ENCODE measurements at places on chromosomes 2 and 18. TPM values are rescaled to one million over a fixed set of nuclear protein-coding genes. Genes with fewer than 3 reads are reported as not detected.

DNA sequence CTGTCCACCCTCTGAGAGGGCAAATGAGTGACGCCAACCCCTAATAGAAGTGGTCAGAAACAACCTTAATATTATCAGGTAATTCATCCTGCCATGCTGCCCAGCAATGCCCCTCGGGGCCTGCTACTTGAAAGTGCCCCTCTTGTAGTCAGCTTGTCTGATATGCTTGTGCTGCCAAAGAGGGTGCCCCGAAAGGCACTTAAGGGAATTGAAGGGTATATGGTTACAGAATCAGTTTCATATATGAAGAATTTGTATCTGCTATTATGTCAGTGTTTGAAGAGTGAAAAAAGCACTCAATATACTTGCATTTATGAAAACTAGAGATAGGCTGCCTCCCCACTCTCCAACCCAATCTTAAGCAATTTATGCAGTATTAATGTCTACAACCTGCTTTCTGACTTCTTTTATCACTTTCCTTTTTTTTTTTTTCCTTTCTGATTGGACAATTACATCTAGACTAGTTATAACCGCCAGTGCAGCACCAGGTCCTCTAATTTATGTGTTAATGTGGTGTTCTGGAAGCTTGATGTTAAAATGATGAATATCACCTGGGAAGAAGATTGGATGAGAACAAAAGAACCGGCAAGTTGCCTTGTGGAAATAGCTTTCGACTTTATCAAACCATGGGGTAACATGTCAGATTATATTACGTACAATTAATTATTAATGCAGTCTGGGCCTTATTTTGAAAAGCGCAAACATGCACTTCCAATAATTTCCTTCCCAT, 646.9 kb upstream of the ACVR2A start:
- H3K27ac ChIP-seq: no peak overlapping the region
- no peaks in the 10 kb centered on the region for H3K4me1 ChIP-seq
- H3K36me3 ChIP-seq: no peaks in the 10 kb centered on the region
- no peak overlapping the region for H3K4me3 ChIP-seq
- no peak for DNase-seq

DNA sequence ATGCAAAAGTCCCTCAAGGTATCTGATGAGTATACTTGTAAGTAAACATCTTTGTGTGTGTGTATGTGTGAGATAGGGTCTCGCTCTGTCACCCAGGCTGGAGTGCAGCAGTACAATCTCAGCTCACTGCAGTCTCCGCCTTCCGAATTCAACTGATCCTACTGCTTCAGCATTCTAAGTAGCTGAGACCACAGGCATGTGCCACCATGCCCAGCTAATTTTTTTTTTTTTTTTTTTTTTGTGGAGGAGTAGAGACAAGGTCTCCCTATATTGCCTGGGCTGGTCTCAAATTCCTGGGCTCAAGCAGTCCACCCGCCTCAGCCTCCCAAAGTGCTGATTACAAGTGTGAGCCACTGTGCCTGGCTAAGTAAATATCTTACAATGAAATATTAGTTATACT, 23.2 kb downstream of the ADAM17 start:
- no peaks in the 10 kb centered on the region for H3K27me3 ChIP-seq
- H3K4me3 ChIP-seq: no peak overlapping the region
- H3K4me1 ChIP-seq: no peaks in the 10 kb centered on the region
- no peak overlapping the region for H3K27ac ChIP-seq
- H3K36me3 ChIP-seq: peaks cover 11% of the 10 kb centered on the region
- no peak for DNase-seq

GRCh38 chr2:54867457-54867856, 144.0 kb downstream of the EML6 start:
- H3K4me3 ChIP-seq: no peak overlapping the region
- no peaks in the 10 kb centered on the region for H3K27me3 ChIP-seq
- H3K27ac ChIP-seq: no peak overlapping the region
- no peak for DNase-seq
- H3K36me3 ChIP-seq: no peaks in the 10 kb centered on the region

DNA sequence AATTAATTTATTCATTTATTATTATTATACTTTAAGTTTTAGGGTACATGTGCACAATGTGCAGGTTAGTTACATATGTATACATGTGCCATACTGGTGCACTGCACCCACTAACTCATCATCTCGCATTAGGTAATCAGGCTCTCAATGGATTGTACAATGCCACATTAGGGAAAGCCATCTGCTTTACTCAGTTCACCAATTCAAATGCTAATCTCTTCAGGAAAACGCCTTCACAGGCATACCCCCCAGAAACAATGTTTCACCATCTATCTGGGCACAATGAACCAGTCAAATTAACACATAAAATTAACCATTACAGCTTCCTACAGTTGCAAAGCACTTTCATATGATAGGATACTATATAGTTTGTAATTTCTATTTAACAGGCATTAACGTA, 84.8 kb upstream of the DNAJC10 start:
- H3K4me3 ChIP-seq: no peak overlapping the region
- no peak overlapping the region for H3K27ac ChIP-seq

- H3K27ac ChIP-seq: no peak overlapping the region
- H3K4me3 ChIP-seq: no peak overlapping the region
- no peaks in the 10 kb centered on the region for H3K27me3 ChIP-seq
- peaks cover 8% of the 10 kb centered on the region for H3K4me1 ChIP-seq
- no peak for DNase-seq
- no peaks in the 10 kb centered on the region for H3K36me3 ChIP-seq
Observed at GRCh38 chr2:12605936-12606335, 110.8 kb upstream of the TRIB2 start.

- H3K27ac ChIP-seq: no peak overlapping the region
- no peak for DNase-seq
- H3K4me1 ChIP-seq: peaks cover 4% of the 10 kb centered on the region
- H3K4me3 ChIP-seq: no peak overlapping the region
- no peaks in the 10 kb centered on the region for H3K27me3 ChIP-seq
Observed at GRCh38 chr2:130795431-130795830, 40.1 kb downstream of the AMER3 start.

DNA sequence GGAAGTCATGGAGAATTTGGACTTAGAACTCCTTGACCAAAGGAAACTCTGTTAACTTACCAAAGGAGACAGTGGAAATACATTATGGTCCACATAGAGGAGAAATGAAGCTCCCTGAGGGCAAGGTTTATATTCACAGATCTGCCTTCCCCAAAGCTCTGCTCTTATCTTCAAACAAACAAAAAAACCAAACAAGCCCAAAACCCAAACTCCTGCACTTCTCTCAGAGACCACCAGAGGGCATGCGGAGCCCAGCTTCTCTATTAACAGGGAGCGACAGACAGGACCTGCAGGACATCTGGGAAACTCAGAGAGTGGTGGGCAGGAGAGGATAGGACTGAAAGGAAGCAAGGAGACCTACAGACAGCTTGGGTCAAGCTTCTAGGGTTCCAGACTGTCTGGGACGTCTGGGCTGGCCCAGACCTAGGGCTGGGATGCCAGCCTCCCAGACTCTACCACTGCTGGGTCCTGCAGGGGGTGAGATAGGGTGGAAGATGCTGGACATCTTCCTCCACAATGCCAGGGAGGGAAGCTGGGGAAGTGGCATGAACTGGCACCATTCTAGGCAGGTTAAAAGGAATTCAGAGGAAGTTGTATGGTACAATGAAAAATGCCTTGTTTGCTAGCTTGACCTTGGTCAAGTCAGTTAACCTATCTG, 4.0 kb upstream of the WNT10A start:
- no peaks in the 10 kb centered on the region for H3K36me3 ChIP-seq
- no peak overlapping the region for H3K27ac ChIP-seq
- DNase-seq: peak; percentile 52
- H3K4me3 ChIP-seq: no peak overlapping the region
- peaks cover 45% of the 10 kb centered on the region for H3K4me1 ChIP-seq

DNA sequence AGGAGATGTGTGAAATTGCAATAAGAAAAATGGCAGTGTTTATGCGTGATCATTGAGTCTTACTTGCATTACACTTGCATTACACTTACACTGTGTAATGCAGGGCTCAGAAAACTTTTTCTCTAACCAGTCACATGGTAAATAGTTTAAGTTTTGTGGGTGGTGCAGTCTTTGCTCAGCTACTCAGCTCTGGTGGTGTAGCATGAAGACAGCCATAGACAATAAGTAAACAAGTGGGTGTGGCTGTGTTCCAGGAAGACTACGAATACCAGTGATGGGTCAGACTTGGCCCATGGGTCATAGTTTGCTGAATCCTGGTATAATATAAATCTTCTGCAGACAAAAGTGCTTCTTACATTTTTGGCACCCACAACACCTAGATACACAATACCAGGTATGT, 115.6 kb upstream of the CYP1B1 start:
- no peak overlapping the region for H3K27ac ChIP-seq
- H3K4me3 ChIP-seq: no peak overlapping the region
- no peaks in the 10 kb centered on the region for H3K27me3 ChIP-seq

DNA sequence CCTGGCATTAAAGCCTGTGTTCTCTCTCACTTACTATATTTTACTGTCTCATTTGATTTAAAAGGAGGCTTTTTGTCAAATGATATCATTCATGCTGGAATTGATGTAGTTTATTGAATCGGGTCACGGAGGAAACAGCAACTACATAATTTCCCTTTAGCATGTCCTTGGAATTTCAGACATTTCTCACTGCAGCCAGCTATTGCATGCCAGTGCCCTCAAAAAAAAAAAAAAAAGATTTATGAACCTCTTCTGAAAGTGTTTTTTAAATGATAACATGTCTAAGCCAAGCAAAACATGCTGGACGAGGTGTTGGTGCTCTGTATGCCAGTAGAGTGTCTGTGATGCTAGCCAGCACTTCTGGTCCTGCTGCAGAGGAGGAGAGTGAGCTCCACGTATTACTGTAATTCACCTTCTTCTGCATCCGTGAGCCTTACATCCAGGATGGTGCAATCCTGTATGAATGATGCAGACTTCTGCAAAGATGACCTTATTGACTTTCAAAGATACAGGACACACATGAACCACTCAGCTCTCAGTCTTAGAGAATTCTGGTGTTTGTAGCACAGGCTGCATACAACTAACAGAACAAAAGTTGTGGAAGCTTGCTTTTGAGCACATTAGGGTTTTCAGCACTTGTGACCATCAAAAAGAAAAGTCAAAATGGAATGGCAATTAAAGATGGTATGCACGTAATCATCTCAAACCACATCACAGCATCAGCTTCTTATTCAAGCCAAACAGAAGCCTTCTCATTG, 31.1 kb downstream of the UGP2 start:
- H3K36me3 ChIP-seq: peaks cover 15% of the 10 kb centered on the region
- no peak overlapping the region for H3K4me3 ChIP-seq
- no peak overlapping the region for H3K27ac ChIP-seq
- H3K27me3 ChIP-seq: no peaks in the 10 kb centered on the region

GRCh38 chr2:147511491-147511948, 333.3 kb upstream of the ACVR2A start:
- no peaks in the 10 kb centered on the region for H3K4me1 ChIP-seq
- H3K27ac ChIP-seq: no peak overlapping the region
- no peaks in the 10 kb centered on the region for H3K27me3 ChIP-seq
- no peak for DNase-seq
- H3K4me3 ChIP-seq: no peak overlapping the region

The RASGRP3 gene
- total RNA-seq: 3.1 TPM

The TNFAIP6 gene
- total RNA-seq: not detected

The ABCG5 gene
- total RNA-seq: not detected

The ABCB11 gene
- not detected for total RNA-seq

Measured in CD8-positive, alpha-beta memory T cell (primary cell).